ENCODE measurements at places on chromosomes 16 and 17.

DNA sequence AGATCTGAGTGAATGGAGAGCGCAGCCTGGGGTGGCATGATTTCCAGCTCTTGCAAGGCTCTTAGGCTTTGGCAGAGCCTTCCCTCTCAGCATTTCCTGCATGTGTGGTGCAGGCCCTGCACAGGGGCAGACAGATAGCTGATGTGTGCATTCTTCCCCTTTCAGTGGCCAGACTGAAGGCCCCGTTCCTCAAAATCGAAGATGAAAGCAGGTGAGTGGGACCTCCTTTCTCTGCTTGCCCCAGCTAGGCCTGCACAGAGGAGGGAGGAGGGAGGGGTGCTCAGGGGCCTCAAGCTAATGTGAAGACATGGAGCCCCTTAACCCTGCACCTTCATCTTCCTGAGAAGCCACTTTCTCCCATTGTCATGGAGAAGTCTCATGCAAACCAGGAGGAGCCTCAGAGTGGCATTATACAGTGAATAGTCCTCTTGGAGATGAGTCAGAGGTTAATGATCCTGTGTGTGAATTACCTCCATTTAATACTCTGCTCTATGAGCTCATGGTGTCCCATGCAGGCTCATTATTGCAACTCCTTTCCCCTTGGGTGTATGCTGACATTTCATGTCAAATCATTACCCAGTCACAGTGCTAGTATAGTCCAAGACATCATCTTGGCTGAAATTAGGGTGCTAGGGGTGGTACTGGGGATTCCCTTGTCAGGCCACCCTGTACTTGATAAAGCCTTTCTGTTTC is 20.4 kb upstream of the ADAM11 start:
- no peak for DNase-seq

DNA sequence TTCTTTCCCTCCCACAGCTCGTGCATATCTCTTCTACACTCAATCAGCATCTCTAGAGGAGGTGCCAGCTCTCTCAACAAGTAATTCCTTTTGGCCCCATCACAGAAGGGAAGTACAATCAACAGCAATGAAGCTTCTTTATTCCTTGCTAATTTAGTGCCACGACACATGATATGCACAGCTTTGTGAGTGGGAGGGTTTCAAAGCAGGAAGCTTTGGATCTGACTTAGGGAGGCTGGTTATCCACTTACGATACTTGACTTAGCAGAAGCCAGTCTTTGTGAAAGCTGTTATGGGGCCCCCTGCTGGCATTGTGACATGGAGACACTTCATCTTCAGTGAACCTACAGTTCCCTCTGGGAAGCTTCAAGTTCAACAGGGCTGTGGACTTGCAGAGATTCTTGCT is 81.0 kb downstream of the TMEM100 start:
- no peak for DNase-seq

GRCh38 chr17:8630227-8630801 is at the start of gene MYH10:
Gene MYH10, minus strand, starts transcription at chr17:8630725. Its CDS starts 7,479 bp downstream, at chr17:8623246.
- DNase-seq: no peak

DNA sequence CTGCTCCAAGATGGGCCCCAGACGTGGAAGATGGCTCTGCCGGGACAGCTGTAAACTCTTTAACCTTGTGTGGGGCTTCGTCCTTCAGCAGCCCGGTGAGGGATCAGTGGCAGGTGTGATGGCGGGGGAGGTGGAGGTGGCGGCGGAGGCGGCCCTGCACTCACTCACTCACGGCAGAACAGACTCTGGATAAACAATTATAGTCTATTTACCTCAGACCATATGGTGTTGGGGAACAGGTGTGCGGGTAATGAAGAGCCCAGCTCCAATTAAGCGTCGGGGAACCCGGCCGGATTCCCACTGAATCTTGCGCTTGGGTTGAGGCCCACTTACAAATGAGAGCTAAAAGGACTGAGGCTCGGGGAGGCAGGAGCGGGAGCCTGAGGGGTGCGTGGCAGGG is 104.3 kb upstream of the SDK2 start:
- DNase-seq: peak; percentile 89

DNA sequence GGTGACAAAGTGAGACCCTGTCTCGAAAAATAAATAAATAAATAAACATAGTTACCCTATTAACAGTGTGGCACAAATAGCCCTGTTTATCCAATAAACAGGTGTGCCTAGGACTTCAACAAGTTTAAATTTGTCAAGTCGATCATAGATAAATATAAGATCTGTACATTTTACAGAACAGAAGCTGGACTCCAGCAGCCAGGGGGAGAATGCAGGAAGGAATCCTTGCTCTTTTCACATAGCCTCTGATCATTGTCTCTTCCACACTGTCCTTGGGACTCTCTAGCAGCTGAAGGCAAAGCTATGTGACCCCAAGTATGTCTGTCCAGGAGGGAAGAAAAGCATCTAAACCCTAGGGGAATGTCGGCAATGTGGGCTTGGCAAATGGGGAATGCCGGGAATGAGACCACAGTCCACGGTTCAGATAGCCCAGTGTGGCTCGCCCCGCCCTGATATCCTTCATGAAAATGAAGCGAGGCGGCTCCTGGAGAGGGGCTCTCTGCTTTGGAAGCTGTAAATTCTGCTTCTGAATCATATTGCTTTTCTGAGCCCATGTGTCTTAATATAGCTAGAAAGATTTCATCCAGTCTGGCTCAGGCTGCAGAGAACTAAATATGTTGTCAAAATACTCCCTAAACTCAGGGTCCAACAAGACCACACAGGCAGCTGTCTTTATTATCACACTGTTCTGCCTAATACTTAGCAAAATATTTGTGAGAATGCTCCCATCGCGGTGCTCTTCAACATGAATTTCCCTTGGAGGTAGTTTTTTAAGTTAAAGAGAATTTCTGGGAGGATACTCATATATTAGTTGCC is 24.9 kb upstream of the GRB2 start:
- no peak for DNase-seq

GRCh38 chr16:52357711-52358110 is 189.2 kb downstream of the TOX3 start:
- no peak for DNase-seq

DNA sequence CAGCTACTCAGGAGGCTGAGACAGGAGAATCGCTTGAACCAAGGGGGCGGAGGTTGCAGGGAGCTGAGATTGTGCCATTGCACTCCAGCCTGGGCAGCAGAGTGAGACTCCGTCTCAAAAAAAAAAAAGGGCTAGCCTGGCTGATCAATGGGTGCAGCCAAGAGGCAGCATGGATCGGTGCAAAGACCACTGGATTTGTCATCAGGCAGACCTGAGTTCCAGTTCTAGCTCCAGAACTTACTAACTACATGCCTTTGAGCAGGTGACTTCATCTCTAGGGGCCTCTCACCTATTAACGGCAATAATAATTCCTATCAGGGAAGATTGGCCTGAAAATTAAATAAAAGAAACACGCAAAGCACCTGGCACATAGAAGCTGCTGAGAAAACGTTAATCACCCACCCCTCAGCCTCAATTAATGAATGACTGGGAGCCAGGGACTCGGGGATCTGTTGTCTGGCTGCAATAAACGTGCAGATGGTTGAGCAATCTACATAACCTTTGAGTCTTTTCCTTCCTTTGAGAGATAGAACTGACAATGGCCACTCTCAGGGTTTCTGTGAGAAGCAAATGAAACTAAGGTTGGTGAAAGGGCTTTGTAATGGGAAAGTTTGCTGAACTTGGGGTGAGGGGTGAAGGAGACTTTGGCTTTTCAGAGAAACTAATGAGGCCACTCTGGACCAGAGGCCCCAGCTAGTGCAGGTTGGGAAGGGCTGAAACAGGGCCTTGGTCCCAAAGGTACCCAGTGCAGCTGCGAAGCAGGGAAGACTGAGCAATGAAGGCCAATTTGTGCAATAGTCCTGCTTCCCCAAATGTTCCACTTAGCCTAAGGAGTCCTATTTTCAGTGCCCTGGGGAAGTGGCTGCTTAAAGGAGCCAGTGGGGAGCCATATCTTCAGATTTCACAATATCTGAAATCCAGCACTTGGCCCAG is 7.6 kb downstream of the SEZ6L2 start:
- DNase-seq: no peak

- no peak for DNase-seq
Observed at GRCh38 chr17:72931163-72931562, 161.3 kb downstream of the SLC39A11 start.

- DNase-seq: no peak
Observed at GRCh38 chr16:52123061-52123839, 423.7 kb downstream of the TOX3 start.
